ENCODE measurements at places on chromosomes 2 and 18.

- no peak for DNase-seq
These were observed 1612.6 kb upstream of the NXPH2 start for GRCh38 chr2:140392824-140393223.

DNA sequence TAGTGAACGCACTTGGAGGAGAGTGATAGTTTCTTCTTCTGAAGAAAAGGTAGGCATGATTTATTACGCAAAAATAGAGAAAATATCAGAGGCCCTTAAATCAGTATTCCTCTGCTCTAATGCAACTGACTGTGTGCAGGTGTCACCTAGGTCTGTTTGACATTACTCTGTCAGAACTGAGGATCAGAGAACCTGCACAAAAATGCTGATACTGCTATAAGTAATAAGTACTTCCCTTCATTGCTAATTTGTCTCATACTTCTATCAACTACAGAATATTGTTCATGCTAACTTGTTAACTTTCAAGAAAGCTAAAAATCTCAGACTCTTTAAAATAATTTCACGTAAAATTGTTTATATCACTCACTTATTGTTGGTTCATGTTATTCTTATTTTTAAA, 358.5 kb downstream of the ZNF804A start:
- no peak for DNase-seq

GRCh38 chr2:72148003-72148836, 558 bp upstream of the CYP26B1 start:
- no peak for DNase-seq

DNA sequence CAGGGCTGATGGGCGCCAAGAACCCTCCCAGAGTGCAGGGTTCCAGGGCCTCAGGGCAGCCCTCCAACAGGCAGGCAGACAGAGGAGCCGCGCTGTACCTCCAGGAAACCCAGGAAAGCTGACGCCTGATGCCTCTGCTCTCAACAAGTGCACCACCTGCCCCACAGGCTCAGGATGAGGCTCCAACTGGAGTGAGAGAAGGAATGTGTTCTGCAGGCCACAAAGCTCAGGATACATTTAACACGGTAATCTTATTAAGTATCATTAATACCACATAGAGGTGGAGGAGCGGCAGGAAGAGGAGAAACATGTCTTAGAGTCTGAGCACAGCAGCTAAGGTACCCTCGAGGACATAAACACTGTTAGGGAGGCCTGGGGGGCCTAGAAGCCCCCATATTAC, 155.9 kb upstream of the CAPN13 start:
- DNase-seq: no peak

DNA sequence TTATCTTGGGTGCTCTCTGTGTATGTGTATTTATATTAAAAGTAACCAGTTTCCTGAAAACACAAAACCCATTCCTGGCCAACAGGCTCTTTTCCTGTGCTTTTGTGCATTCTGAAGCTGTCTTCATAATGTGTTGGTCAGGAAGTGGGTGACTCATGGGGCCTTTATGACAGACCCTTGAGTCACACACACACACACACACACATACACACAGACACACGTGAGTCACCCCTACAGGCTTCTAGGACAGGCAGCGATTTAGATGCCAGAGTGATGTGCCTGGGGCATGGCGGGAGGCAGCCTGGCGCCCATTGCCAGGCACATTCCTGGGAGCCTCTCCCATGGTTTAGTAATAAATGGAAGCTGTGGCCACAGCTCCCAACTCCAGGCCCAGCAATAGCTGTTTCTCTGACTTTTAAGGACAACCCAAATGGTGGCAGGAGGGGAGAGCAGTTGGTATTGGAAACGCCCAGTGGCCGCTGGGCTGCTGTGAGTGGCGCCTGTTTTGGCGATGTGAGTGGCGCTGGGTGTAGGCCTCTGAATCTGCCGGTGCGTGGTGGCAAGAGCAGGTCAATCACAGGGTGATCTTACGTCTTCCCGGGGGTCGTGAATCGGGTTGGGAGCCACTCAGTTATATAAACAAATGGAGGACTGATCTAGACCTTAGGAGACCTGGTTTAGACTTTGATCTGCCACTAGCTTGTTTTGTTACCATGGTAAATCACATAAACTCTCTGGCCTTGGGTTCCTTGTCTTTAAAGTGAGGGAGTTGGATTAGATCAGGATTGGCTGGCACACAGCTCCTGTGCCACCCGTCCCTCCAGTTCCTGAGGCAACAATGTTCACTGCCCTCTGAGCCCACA, 150.7 kb upstream of the DLX2 start:
- peak; percentile 62 for DNase-seq

GRCh38 chr2:96116424-96116878, at the start of gene ADRA2B:
ADRA2B (minus strand) TSS chr2:96116571; CDS start chr2:96116149, 422 bp downstream.
- peak; percentile 58 for DNase-seq

GRCh38 chr18:36187193-36187825, at the start of gene MOCOS:
MOCOS (plus strand) TSS chr18:36187497; CDS start chr18:36187540, 43 bp downstream.
- peak; percentile 82 for DNase-seq

DNA sequence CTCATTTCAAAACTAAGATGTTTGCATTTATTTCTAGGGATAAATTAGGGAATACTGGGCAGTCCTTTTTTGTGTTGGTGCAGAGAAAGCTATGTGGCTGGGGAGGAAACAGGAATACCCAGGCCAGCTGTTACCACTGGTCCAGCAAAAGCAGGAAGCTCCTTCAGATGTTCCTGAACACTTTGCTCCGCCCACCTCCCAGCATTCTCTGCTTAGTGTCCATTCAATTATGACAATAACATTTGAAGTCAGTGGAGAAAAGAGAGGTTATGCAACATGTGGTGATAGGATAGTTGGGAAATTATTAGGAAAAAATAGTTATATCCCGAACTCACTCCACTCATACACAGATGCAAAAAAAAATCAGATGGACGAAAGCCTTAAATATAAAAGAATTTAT, 22.1 kb upstream of the ARPC2 start:
- DNase-seq: no peak

DNA sequence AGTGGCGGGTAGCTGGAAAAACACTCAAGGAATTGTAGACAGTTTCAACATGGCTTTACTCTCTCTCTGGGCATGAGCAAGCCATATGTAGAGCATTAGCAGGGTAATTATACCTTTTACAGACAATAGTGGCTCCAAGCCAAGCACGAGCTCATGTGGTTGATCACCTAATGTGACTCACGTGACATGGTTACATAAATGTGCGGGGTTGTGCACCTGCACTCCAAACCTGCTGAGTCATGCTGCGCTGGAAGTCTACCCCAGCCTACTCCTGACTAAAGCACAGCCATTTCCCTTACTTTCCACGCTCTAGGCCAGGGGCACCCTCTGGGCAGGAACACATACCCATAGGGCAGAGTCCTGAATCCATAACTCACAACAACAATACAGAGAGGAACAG, 232.8 kb downstream of the MBD5 start:
- no peak for DNase-seq

DNA sequence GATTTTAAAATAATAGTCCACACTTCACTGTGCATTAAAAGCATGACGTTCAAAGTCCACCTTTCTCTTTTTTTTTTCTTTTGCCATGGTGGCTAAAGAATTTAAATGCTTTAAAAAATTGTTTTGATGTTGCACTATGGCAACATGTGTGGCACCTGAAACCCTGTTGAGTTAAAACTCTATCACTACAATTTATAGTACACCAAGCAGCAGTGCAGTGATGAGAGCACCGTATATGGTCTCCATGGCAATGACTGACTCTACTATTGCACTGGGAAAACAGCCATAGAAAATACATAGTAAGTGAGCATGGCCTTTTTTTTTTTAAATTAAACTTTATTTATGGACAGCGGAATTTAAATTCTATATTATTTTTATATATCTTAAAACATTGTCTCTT, 298.8 kb downstream of the FIGN start:
- DNase-seq: no peak

- DNase-seq: no peak
These were observed 34.5 kb downstream of the DTNA start for GRCh38 chr18:34744569-34744968.
